ENCODE measurements at places on chromosomes 1 and 21. TPM values are rescaled to one million over a fixed set of nuclear protein-coding genes. Genes with fewer than 3 reads are reported as not detected.
A peak's percentile ranks its signal among the peaks of the same experiment; 100 is the strongest.

DNA sequence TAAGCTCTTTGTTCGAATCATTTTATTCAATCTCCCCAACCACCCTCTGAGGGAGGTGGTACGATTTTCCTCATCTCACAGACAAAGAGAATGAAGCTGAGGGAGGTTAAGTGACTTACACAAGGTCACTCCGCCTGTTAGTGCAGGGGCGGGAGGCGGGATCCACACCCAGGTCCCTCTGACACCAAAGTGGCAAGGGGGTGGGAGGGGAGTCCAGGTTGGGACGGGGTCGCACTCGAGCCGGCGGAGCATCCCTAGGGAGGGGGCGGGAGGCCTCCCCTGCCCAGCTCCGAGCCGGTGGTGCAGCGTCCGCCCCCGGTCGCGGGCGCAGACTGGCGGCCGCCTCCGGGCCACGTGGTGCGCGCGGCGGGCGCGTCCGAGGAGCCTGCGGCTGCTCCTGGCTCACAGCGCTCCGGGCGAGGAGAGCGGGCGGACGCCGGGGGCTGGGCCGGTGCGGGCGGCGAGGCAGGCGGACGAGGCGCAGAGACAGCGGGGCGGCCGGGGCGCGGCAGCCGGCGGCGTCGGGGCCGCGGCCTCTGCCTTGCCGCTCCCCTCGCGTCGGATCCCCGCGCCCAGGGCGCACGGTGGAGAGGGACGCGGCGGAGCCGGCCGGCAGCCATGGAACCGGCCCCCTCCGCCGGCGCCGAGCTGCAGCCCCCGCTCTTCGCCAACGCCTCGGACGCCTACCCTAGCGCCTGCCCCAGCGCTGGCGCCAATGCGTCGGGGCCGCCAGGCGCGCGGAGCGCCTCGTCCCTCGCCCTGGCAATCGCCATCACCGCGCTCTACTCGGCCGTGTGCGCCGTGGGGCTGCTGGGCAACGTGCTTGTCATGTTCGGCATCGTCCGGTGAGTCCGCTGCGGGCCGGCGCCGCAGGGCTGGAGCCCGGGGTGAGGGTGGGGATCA lies at the start of gene OPRD1:
Gene OPRD1, plus strand, starts transcription at position 405 of the 903 bp plus-strand sequence. Its CDS starts 214 bp downstream, at position 619.
- no peaks in the 10 kb centered on the region for H3K36me3 ChIP-seq
- H3K27ac ChIP-seq, result no peak within 1 kb of the TSS
- H3K4me3 ChIP-seq, result no peak within 1 kb of the TSS
- H3K4me1 ChIP-seq, result no peaks in the 10 kb centered on the region
- DNase-seq, result no peak

DNA sequence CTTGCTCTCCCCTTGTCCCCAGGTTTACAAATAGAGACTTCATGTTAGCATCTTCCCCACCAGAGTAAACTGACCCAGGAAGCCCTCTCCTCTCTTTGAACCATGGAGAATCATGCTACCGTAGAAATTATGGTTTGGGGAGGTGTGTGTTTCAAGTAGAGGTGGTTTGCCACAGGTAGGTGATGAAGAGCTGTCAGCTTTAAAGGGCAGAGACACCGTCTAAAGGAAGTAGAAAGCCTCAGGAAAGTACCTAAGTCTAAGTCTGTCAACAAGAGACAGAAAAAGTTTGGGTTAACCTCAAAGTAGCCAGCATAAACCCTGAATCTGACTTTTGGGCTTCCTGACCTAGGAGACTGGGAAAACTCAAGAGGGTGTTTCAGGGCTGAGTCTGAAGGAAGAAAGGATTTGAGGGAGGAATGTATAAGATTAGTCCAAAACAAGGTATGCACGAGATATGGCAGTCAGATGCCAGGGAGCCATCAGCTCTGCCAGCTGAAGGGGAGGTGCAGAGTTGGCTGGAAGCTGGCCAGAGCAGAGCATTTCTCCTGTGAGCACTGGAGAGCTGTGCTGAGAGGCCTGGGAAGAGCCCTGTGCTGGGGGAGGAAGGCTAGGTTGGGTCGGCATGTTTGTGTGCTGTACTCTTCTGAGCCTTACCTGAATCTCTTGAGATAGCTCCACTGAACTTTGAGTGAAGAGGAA lies 14.3 kb downstream of the ADAMTSL4 start:
- H3K27ac ChIP-seq, result peak overlapping the region; percentile 100
- H3K27me3 ChIP-seq, result no peaks in the 10 kb centered on the region
- H3K4me3 ChIP-seq, result no peak overlapping the region
- H3K36me3 ChIP-seq, result no peaks in the 10 kb centered on the region

- H3K27me3 ChIP-seq, result peaks cover 94% of the 10 kb centered on the region
- no peaks in the 10 kb centered on the region for H3K36me3 ChIP-seq
- no peak for DNase-seq
- no peak overlapping the region for H3K27ac ChIP-seq
- H3K4me1 ChIP-seq, result no peaks in the 10 kb centered on the region
Observed at GRCh38 chr1:18644446-18644845, 13.8 kb downstream of the PAX7 start.

DNA sequence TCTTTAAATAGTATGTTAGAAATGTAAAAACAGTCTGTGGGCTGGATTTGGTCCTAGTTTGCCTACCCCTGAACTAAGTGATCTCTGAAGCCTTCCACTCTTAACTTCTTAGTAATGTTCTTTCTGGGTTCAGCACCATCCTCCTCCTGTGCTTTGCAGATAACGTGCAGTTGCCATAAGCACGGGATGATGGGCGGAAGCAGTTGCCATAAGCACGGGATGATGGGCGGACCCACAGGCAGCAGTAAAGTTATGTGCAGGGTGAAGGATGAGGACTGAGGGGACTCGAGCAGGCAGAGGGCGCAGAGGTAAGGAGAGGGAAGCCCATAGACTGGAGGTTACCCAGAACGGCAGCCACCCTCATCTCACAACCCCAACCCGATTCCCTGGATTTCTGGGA lies 25.6 kb downstream of the GPA33 start:
- H3K27me3 ChIP-seq, result no peaks in the 10 kb centered on the region
- H3K36me3 ChIP-seq, result no peaks in the 10 kb centered on the region
- peaks cover 4% of the 10 kb centered on the region for H3K4me1 ChIP-seq
- DNase-seq, result no peak

- peak; percentile 11 for DNase-seq
- no peaks in the 10 kb centered on the region for H3K4me1 ChIP-seq
- no peaks in the 10 kb centered on the region for H3K27me3 ChIP-seq
- H3K27ac ChIP-seq, result no peak overlapping the region
- H3K36me3 ChIP-seq, result no peaks in the 10 kb centered on the region
- H3K4me3 ChIP-seq, result peak overlapping the region; percentile 19
Observed at GRCh38 chr1:77926561-77927357, 38.3 kb downstream of the NEXN start.

DNA sequence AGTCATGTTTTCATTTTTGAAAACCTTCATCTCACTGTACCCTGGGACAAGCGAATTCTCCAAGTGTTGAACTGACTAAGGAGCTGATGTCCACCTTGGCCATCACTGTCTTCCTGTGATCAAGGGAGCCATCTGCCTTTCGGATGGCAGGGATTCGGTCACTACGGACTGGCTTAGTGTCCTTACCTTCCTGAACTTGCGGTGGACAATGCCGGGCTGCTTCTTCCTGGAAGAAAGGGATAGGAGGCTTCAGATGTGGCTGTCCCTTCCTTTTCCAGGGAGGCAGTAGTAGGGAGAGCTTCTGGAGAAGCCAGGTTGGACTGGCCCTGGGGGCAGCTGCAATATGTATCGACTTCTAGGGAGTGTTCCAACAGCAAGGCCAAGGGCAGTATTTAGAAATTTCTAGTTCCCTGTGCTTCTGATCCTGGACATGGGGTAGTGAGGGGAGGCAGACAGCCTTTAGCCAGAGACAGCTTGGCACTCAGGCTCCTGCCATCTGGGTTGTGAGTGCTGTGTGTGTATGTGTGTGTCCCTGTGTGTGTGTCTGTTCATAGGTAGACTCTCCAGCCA lies 114.6 kb downstream of the IER5 start:
- no peaks in the 10 kb centered on the region for H3K4me1 ChIP-seq
- DNase-seq, result no peak
- H3K4me3 ChIP-seq, result no peak overlapping the region
- no peaks in the 10 kb centered on the region for H3K27me3 ChIP-seq

- no peaks in the 10 kb centered on the region for H3K27me3 ChIP-seq
- peak overlapping the region; percentile 21 for H3K27ac ChIP-seq
- no peak for DNase-seq
Observed at GRCh38 chr1:25676488-25676887, 59.9 kb downstream of the MAN1C1 start.

- no peak overlapping the region for H3K4me3 ChIP-seq
- H3K27ac ChIP-seq, result no peak overlapping the region
- H3K4me1 ChIP-seq, result no peaks in the 10 kb centered on the region
- no peaks in the 10 kb centered on the region for H3K36me3 ChIP-seq
- DNase-seq, result no peak
Observed at GRCh38 chr1:112583366-112583765, 35.6 kb downstream of the ST7L start.

SLFNL1 gene
- 0.77 TPM for polyA plus RNA-seq

SPSB1 gene
- polyA plus RNA-seq, result 24.1 TPM

MPZ gene
- polyA plus RNA-seq, result 0.27 TPM

Measured in small intestine (tissue), 16 donors.